Naive B cell (primary cell): ENCODE measurements at places on chromosomes 2 and 18.

DNA sequence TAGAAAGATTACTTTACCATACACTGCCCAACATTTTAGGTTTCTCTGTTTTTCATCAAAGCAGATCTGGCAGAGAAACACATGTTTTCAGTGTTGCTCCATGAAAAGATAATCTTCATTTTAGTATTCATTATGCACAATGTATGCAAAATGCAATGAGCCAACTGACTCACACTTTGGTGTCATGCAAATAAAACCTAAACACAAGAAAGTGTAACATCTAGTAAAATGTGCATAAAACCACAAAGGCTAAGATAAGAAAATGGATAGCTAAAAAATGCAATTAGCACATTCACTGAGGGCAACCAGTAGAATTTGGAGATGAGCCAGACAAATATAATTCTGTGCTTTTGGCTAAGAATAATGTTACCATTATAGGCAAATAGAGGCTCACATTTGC lies 203.5 kb upstream of the UBE2E3 start:
- DNase-seq = no peak

GRCh38 chr2:46269001-46269400 lies 28.2 kb upstream of the EPAS1 start:
- DNase-seq = no peak

GRCh38 chr18:48813321-48813720 lies 137.4 kb downstream of the SMAD7 start:
- no peak for DNase-seq

GRCh38 chr2:67896076-67896475 lies 166.7 kb downstream of the C1D start:
- DNase-seq = no peak

GRCh38 chr18:62729487-62730386 lies 14.4 kb downstream of the PHLPP1 start:
- no peak for DNase-seq

DNA sequence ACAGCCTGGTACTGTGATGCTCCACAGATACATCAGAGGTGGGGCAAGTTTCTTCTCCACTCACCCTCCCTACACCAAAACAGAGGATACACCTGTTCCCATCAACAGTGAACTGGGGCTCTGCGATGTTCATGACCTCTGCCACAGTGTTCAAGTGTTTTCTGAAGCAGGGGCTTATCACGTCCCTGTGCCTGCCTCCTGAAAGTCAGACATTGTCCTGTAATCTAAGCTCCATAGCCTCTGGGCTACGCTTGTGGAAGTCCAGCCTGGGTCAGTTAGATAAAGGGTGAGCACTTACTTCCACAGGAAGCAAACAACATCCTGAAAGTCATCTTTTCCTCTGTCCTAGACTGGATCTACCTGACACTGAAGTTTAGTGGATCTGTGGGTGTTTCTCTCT lies 20.2 kb upstream of the MRO start:
- DNase-seq = no peak

DNA sequence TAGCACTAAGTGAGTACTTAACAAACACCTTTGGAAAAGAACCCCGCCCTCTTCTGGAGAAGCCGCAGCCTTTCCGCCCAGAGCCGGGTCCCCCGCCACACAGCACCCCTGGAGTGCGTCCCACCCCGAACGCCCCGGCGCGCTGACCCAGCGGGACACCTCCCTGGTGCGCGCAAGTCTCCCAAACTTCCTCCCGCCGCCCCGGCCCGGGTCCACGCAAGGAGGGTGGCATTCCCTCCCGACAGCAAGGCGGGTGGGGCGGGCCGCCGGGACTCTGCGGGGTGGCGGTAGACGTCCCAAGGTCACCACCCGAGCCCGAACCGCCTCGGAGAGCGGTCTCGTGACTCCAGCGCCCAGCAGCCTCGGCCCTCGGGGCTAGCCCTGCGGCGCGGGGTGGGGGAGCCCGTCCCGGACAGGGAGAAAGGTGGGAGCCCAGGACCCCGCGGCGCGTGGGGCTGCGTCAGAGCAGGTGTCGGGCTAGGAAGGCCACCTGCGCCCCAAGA lies 598 bp downstream of the CCDC93 start:
- peak; percentile 35 for DNase-seq

DNA sequence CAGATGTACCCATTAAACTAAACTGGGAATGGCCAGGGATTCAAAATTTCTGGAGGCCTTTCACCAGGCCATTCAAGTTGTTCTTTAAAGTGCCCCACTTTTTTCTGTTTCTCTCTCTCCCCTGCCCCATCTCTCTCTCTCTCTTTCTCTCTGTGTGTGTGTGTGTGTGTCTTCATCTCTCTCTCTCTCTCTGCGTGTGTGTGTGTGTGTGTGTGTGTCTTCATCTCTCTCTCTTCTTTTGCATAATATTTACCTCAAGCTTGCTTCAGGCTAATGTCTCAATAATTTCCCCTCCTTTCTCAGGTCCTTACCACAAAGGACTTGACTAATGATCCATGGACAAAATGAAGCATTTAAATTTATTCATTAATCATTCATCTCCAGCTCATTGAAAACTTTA lies 164.2 kb upstream of the KLHL14 start:
- no peak for DNase-seq

- no peak for DNase-seq
Observed at GRCh38 chr2:133942398-133942797, 311.5 kb upstream of the MGAT5 start.

DNA sequence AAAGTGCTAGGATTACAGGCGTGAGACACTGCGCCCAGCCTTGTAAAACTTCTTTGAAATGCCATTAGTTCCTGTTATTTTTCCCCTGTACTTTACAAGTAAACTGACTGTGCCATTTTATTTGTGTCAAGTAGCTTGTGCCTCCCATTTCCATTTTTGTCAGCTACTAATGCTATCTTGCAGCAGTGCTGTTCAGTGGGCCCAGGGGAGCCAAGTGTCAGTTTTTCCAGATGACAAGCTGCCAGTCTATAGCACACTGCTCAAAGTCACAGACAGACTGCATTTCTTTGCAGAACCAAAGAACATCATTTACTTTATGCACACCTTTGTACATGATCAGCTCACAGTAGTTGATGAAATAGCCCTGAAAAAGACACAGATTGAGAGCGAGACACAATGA lies 901.3 kb upstream of the CDH2 start:
- DNase-seq = no peak

GRCh38 chr2:176638167-176639015 lies 369.1 kb downstream of the MTX2 start:
- peak; percentile 19 for DNase-seq

GRCh38 chr2:28750316-28751251 lies 1.0 kb upstream of the PPP1CB start:
- DNase-seq = no peak

DNA sequence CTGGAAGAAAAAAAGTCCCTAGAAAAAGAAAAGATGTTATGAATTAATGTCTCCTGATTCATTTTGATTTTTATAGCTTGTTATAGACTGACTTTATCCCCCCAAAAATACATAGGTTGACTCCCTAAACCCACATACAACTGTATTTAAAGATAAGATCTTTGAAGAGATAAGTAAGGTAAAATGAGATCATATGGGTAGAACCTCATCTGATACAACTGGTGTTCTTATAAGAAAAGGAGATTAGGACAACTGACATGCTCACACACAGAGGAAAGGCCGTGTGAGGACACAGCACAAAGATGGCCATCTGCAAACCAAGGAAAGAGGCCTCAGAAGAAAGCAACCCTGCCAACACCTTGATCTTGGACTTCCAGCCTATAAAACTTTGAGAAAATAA lies 117.5 kb downstream of the CD226 start:
- DNase-seq = no peak
